Mucosa of gallbladder (tissue), 1 donor: ENCODE measurements at places on chromosomes 11 and 22. TPM values are rescaled to one million over a fixed set of nuclear protein-coding genes. Genes with fewer than 3 reads are reported as not detected.

TRIM6 gene
- 2.1 TPM for total RNA-seq

LMNTD2 gene
- total RNA-seq: 7.5 TPM

CABP7 gene
- total RNA-seq: not detected

BIRC3 gene
- total RNA-seq: 20.2 TPM

SLC39A13 gene
- 58.6 TPM for total RNA-seq

MIEF1 gene
- total RNA-seq: 24.1 TPM

C11orf24 gene
- total RNA-seq: 38.8 TPM

DBX1 gene
- total RNA-seq: not detected

PAAF1 gene
- 19.5 TPM for total RNA-seq

ARHGAP42 gene
- total RNA-seq: 25.1 TPM
